ENCODE measurements at places on chromosomes 4 and X. TPM values are rescaled to one million over a fixed set of nuclear protein-coding genes. Genes with fewer than 3 reads are reported as not detected.

The SERPINA7 gene
- total RNA-seq, result not detected

The DNAAF6 gene
- total RNA-seq, result not detected

The GAB3 gene
- total RNA-seq, result 17.7 TPM

The CT45A2 gene
- not detected for total RNA-seq

The SATL1 gene
- total RNA-seq, result not detected

The CXCL5 gene
- 0.25 TPM for total RNA-seq

The SERTM2 gene
- total RNA-seq, result not detected

The TAF7L gene
- total RNA-seq, result not detected
